ENCODE measurements at places on chromosomes 13 and 19.

GRCh38 chr19:40724855-40725254, 7.9 kb downstream of the ITPKC start:
- DNase-seq = no peak

DNA sequence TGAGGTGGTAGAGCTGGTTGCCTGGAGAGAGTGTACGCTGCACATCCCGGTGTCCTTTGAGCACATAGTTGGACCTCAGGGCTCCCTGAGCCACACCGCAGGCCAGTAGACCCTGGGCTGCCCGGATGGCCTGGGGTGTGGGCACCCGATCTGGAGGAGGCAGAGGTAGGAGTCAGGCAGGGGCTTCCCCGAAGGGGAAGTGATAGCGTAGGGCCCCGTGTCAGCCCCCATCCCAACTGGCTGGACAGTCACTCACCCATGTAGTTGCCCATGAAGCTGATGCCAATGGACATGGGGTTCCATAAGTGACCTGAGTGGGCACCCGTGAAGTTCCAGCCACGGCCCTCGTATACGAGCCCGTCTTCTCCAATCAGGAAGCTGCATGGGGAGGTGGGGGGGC, 3.6 kb downstream of the PGLYRP1 start:
- no peak for DNase-seq

- DNase-seq = no peak
These were observed 804.6 kb downstream of the SLITRK6 start for GRCh38 chr13:84994582-84994981.

DNA sequence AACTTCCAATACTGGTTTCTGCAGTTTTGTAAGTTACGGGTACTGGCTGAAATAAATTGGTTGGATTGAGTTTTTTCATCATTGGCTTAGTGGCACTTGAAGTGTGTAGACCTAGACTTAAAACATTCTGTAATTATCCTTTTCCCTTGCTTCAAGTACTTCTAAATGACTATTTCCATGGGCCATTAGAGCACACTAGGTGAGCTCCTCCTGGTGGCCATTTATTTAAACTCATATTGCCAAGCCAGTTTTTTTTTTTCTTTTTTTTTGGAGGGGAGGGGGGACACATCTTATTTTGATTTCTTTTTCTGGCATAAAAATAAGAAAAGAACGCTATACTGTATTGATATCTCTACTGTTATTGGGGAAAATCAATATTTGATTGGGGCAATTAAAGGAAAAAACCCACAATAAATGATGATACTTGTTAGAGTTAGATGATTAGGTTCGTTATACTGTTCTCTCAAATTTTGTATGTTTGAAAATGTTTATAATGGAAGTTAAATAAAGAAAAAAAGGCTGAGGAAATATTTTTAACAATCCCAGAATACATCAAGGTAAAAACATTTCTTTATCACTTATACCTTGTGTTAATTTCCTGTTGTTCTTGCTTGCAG, 82.9 kb downstream of the PDS5B start:
- peak; percentile 26 for DNase-seq

DNA sequence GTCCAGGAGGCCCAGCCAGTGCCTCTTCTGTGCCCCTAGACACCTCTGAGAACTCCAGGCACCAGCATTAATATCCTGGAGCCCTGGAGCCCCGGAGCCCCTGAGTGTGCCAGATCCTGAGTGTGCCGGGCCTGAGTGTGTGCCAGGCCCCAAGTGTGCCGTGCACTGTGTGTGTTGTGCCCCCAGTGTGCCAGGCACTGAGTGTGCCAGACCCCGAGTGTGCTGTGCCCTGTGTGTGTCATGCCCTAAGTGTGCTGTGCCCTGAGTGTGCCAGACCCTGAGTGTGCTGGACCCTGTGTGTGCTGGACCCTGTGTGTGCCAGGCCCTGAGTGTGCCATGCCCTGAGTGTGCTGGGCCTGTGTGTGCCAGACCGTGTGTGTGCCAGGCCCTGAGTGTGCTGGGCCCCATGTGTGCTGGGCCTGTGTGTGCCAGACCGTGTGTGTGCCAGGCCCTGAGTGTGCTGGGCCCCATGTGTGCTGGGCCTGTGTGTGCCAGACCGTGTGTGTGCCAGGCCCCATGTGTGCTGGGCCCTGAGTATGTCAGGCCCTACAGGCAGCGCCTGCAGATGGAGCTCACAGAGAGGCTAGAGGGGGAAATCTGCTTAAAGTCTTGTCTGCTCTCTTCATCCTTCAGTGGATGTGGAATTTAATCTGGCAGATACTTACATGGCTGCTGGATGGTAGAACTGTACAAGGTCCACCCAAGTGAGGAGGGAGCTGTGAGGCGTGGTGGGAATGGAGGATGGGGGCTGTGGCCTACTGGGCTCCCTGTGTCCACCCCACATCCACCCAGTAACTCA, 53.9 kb downstream of the C13orf46 start:
- DNase-seq = no peak

DNA sequence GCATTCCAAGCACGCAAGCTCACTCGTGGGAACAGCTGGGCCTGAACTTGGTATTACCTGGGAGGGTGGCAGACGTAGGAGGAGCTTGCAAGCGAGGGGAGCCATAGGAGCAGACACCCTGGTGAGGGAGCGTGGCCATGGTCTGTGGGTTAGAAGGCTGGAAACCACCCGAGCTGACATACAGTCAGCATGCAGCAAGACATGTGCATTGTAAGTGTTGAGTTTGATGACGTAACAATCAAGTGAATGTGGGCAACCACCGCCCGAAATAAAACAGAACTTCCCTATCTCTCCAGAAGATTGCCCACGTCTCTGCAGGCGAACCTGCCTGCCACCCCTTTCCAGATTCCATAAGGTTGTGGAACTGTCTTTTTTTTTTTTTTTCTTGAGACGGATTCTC, 26.8 kb downstream of the UBXN6 start:
- DNase-seq = no peak

GRCh38 chr13:95020298-95020987, 280.8 kb downstream of the ABCC4 start:
- DNase-seq = no peak

GRCh38 chr19:17079710-17080439, 4.3 kb downstream of the MYO9B start:
- peak; percentile 68 for DNase-seq

- DNase-seq = no peak
These were observed 586.9 kb upstream of the KLHL1 start for GRCh38 chr13:70694996-70695715.

GRCh38 chr19:4979211-4979807, 10.4 kb downstream of the KDM4B start:
- DNase-seq = no peak

- no peak for DNase-seq
These were observed 9.8 kb downstream of the KLF2 start for GRCh38 chr19:16334411-16334810.

GRCh38 chr13:23805821-23806220, 83.4 kb downstream of the MIPEP start:
- DNase-seq = no peak

Data from activated CD8-positive, alpha-beta T cell treated with anti-CD3 and anti-CD28 coated beads, Interleukin-2, amount 10 ng/mL, durations not matched to agents 7 days and 5 days (primary cell).